BJ (cell line): ENCODE measurements at places on chromosomes 1 and 21.

DNA sequence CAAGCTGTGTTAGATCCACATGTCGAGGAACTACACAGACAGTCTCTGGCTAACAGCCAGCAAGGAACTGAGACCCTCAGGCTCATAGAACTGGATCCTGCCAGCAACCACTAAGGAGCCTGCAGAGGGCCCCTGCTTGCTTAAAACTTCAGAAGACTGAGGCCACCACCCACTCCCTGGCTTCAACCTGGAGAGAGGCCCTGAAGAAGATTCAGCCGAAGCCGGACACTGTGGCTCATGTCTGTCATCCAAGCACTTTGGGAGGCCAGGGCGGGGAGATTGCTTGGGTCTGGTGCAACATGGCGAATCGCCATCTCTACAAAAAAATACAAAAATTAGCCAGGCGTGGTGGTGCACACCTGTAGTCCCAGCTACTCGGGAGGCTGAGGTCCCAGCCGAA is 92.6 kb upstream of the TMPRSS2 start:
- no peak for DNase-seq

DNA sequence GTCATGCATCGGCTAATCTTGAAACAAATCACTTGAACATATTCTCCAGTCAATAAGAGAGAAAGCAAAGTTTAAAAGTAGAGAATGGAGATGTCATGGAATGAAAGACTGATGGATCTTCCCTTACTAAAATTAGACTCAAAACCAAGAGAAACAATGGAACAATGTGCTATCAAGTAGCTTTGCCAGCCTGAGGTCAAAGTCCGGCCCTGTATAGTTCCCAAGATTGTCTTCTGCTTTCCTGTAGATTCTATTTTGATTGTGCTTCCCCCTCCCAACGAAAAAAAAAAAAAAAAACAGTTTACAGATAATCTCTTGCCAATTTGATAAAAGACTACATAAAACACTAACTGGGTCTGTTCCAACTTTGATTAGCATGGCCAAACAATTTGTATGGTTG is 40.8 kb upstream of the KIRREL1 start:
- no peak for DNase-seq

DNA sequence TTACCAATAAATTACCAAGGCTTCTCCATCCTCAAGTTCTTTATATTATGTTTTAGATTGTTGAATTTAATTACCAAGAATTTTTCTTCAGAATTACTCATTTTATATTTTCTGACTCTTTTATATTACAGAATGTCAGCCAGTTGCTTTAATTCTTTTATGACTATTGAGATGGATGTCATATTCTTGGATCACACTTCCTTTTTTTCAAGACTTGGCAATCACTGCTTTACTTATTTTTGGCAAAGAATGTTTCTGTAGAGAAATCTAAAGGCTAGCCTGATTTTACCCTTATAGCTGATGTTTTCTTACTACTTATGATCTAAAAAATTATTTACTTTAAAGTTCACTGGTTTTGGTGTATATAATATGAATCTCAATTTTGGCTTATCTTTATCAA is 721.1 kb upstream of the TMPRSS15 start:
- no peak for DNase-seq

DNA sequence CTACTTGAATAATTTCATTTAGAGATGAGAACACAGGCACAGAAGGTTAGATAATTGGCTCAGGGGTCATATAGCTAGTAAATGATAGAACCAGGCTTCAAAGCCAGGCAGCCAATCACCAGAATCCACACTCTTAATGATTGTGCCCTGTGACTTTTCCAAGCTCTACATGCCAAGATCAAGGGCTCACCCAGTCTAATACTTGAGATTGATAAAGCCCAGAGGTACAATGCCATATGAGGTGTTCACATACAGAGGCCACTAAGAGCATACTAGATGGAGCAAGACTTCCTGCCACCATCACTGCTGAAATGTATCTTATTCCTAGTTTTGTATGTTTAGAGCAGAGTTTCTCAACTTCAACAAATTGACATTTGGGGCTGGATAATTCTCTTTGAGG is 40.9 kb upstream of the MCOLN3 start:
- no peak for DNase-seq

- DNase-seq: no peak
Observed at GRCh38 chr1:155176544-155177071, 3.0 kb downstream of the TRIM46 start.

GRCh38 chr1:54488779-54489626 is 59.0 kb upstream of the ACOT11 start:
- no peak for DNase-seq

- DNase-seq: no peak
Observed at GRCh38 chr1:38446936-38447335, 400.3 kb upstream of the POU3F1 start.

GRCh38 chr1:36115931-36116330 is 9.1 kb downstream of the COL8A2 start:
- no peak for DNase-seq

DNA sequence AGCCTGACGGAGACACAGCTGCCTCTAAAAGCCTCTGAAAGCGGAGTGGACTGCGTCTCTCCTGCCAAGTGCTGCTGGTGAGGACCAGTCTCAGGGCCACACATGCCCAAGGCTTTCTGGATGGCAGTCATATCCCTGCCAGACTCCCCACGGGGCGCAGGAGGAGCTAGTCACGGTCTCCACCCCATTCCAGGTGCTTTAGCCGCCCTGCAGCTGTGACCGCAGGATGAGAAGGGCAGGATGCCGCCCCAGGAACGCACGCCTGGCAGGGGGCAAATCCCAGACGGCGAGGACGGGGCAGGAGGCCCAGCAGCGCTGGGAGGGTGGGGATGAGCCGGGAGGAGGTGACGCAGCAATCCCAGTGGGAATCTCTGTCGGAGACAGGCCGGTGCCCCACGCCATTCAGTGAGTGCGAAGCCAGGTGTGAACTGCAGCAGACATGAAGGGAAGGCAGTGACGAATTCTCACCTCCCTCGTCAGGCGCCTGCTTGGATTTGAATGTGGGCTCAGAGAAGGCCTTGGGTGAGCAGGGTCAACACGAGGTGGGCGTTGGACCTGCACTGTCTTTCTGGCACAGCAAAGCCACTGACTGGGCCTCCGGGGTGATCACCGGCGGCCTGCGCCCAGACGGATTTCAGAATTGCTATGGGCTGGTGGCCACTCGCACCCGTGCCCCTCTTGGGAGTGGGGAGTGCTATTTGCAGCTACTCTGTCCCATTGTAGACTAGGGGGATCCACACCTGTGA is 38.5 kb upstream of the SLC19A1 start:
- no peak for DNase-seq

DNA sequence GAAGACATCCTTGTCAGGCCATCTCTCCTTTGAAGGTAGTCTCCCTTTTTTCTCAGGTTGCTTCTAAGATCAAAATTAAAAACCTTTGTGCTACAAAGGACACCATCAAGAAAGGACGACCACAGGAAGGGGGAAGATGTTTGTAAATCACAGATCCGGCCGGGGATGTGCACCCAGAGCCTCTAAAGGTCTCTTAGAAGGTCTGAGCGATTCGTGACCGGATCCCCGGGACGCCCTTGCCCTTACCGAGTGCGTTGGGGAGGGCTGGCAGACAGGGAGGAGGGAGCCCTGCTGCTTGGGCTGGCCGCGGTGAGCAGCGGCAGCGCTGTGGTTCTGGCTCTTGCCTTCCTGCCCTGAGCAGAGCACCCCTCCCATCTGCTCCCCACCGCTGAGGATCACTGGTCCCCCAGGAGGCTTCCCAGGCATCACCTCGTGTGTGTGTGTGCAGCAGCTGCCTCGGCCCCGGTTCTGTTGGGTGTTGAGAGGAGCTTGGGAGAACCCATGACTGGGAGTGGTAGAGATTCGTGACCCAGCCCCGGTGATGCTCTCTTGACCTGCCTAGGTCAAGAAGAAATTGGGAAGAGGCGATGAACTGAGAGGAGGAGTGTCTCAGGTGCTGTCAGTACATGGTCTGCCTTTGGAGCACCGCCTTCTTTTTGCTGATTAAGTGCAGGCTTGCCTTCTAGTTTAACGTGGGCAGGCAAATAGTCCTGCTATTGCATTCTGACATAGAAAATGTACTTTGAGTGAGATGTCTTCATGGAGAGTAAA is 34.5 kb downstream of the AGPAT3 start:
- no peak for DNase-seq

DNA sequence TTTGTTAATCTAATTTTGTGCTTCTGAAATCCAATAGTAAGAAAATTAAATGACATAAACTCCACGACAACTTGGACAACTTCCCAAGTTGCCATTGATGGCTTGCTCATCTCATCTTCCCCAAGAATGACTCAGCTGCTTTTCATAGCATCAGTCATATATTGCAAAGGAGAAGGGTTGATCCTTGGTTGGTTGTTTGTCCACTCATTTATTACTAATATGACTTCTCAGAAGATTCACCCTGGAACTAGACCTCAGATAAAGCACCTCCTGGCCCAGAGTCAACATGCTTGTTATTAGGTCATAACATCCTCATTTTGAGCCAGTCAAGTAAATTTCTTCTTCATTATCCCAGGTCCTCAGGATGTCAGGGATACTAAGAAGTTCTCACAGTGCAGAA is 2.3 kb upstream of the LCE3D start:
- no peak for DNase-seq

- DNase-seq: no peak
Observed at GRCh38 chr1:243469497-243469896, 213.7 kb downstream of the SDCCAG8 start.

- DNase-seq: no peak
Observed at GRCh38 chr1:156499194-156499841, 1.3 kb downstream of the MEF2D start.

DNA sequence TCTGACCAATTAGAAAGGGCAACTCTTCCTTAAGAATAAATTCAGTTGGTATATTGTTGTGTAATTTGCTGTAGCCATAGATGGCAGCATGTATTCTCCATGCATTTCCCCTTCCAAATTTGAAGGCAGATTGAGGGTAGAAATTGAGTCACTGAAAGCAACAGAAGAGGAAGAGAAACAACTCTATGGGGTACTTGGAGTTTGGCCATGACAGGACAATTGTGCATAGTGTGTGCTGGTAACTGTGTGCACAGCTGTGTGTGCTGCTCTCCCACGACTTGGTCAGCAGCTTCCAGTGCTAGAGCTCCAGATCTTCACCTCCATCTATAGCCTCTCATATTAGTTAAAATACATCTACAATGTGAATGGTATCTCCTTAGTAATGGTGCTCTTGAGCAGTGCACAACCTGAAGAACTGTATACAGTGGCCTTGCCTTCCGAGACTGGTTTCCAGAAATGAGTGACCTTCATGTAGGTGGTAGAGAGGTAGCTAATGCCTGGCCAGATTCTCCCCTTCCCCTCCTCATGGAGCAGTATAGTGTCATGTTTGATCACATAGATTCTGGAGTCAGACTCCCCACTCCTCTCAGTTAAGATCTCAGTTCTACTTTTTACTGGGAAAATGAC is 882 bp upstream of the FCAMR start:
- DNase-seq: no peak

GRCh38 chr1:197392541-197392940 is 124.5 kb downstream of the CRB1 start:
- DNase-seq: peak; percentile 22

DNA sequence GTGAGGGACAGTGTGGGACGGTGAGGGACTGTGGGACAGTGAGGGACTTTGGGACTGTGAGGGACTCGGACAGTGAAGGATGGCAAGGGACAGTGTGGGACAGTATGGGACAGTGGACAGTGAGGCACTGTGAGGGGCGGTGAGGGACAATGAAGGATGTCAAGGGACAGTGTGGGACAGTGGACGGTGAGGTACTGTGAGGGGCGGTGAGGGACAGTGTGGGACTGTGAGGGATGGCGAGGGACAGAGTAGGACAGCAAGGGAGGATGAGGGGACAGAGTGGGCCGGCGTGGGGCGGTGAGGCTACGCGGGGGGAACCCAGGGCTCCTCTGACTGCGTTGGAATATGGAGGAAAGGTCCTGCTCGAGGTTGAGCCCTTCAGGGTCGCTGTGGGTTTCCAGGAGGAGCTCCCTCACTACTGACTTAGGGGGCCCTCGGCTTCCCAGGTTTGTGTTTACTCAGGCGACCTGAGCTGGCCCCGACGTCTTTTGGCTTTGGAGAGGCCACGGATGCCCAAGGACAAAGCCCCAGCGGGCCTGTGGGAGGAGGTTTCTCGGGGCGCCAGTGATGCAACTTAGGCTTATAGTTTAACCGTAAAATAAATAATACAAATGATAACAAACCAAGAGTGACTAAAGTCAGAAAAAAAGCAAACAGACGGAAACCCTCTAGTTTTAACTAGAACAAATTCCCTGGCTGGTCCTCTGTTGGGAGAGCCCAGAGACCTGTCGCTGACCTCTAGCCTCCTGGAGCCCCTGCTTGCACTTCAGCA is 1.1 kb upstream of the ERRFI1 start:
- no peak for DNase-seq

- no peak for DNase-seq
Observed at GRCh38 chr1:226823643-226824042, 46.8 kb upstream of the PSEN2 start.

- DNase-seq: no peak
Observed at GRCh38 chr21:15774590-15774989, 44.8 kb downstream of the USP25 start.

GRCh38 chr1:197521118-197521739 is 253.2 kb downstream of the CRB1 start:
- DNase-seq: peak; percentile 8

- no peak for DNase-seq
Observed at GRCh38 chr1:202805886-202806844, 2.1 kb downstream of the KDM5B start.

DNA sequence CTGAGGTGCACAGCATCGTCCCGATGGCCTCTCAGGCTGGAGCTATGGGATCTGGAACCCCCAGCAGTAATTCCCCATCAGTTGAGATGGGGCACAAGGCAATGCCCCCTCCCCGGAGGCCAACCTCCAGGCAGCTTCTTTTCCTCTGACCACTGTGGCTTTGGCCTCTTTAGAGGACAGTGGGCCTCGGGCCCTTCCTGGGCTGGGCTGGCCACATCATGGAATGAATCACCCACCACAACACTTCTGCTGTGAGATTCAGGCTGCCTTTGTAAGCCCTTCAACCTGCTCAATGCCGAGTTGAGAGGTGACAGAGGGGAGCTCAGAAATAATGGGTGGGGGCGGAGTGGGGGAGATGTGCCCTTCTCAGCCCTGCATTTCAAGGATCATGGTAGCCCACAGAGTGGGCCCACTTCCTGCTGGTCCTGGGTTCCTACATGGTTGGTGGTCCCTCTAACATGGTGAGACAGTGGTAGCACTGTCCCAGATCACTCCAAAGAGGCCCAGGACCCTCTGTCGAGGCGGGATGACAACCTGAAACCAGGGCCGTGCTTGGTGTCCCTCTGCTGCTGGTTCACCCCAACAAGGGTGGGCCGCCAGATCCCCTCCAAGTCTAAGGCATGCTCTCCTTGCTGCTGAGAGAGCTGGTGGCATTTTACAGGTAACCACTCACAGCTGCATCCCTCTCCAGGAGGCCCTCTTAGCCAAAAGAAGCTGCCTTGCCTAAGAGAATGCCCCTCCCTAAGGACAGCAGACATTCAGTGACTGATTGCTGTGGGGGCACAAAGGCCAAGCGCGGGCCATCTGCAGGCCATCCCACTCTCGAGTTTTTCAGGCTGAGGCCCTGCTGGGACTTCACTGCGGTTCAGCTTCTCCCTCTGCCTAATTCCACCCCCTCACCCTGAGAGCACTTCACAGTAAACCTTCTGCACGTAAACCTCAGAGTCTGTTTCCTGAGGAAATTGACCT is 29.7 kb upstream of the EVA1B start:
- DNase-seq: no peak

GRCh38 chr1:158998781-158999161 is 10.9 kb upstream of the IFI16 start:
- DNase-seq: peak; percentile 35
